ENCODE measurements at places on chromosomes 6 and 20.

DNA sequence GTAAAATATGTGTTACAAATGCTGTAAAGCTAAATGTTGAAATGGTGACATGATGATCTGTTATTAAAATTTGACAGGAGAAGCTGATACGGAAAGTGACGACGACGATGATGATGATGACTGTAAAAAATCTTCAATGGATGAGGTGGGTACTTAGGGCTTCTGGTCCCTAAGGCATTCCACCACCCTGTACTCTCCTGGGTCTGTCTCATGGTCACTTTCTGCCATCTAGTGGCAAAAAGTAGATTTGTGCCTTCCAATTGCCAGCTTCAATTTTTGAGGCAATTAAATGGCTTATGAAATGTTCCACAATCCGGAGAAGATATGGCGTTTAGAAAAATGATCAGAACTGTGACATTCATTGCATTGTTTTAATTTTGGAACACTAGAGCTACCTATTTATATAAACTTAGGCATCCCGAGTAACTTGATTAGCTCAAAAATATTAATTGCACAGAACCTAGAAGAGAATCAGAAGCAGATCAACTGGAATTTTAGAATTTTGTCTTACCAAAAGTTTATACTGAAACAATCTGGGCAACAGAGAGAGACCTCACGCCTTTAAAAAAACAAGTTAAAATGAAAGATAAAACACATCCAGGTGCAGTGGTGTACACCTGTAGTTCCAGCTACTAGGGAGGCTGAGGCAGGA is 346.5 kb upstream of the PLCB4 start:
- no peak for DNase-seq

GRCh38 chr6:54248319-54248718 is 59.9 kb upstream of the TINAG start:
- DNase-seq = no peak

DNA sequence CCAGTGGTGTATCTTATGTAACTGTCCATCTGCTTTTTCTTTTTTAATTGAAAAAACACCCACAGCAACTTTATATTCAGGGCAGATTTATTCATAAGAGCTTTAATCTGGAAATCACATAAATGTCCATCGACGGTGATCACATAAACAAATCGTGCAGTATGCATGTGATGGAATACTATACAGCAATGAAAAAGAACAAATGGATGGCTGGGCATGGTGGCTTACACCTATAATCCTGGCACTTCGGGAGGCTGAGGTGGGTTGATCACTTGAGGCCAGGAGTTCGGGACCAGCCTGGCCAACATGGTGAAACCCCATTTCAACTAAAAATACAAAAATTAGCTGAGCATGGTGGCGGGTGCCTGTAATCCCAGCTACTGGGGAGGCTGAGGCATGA is 39.1 kb downstream of the VSTM2L start:
- no peak for DNase-seq

DNA sequence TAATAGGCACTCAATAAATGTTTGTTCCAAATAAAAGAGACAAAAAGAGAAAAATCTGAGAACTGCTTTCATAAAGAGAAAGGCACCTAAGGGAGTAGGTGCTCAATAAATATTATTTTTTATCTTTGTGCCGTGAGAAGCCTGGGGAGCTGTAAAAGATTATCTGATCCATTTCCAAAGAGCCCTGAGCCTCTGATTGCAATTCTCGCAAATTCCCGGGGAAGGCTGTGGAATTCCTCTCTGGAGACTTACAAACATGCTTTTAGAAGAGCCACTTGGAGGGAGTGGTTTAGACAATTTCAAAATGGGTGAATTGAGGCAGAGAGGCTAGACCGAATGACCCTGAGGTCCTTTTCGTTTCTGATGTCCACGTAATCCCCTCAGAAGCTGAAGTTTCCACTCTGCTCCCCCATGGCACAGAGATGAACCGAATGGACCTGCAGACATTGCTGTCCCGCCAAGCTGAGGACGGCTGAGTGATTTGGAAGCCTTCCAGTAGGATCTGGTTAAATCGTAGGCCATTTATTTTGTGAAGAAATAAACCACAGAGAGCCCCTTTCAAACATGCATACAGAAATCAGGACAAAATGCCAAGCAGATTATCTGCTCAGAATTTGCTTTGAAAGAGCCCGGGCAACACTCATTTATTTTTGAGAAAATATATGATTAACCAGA is 77.8 kb downstream of the PKHD1 start:
- no peak for DNase-seq

DNA sequence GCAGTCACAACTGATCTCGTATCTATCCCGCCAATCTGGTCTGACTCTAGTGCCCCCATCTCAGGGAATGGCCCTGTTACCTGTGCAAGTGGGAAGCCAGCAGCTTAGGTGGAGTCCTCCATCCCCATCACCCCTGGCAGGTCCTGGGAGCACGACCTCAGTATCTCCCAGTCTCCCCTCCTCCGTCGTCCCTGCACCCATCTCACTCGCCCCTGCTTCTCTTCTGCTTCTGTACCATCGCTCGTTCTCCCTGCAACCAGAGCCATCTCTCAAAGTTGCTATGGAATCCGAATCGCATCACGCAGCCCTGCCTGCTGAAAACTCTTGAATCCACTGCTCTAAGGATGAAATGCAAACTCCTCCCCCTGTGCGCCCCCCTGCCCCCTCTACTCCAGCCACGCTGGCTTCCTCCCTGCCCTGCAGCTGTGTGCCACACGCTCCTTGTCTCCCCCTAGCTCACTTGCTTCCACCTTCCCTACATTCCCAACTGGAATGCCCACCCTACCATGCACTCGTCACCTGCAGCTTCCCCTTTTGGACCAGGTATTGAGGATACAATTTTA is 64.0 kb upstream of the PTGIS start:
- no peak for DNase-seq

GRCh38 chr6:42961020-42961470 is 491 bp downstream of the GNMT start:
- DNase-seq = no peak

DNA sequence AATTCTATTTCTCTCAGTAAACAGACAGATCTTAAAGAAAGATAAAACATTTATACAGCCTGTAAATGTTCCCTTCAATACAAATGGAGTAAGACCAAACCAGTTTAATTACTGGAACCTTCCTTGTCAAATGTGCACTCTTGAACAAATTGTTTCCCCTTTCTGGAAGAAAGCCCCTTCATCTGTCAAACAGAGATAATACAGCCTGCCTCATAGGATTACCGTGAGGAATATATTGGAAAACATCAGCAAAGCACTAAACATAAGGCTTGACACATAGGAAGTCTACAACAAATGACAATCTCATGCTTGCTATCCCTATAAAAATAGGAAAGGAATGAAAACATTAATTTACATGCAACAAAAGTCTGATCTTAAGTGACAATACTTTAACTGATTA is 173.8 kb downstream of the PTPRK start:
- DNase-seq = no peak

DNA sequence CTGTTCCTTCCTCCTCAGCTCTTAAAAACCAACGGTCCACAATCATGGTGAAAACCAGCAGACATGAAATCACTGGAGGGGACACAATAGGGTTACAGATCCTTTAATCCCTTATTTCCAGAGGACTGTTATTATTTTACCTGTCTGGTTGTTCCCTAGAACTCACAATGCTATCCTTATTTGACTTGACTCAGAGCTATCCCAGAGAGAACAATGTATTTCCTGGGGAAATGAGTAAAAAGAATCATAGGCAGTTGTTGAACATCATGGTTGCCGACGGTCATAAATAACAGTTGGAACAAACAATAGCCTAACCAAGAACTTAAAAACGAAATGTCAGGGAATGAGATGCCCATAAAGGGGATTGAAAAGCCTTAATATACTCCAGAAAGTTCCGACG is 9.3 kb downstream of the OR2H1 start:
- no peak for DNase-seq

GRCh38 chr20:5788385-5788895 is 38.2 kb downstream of the SHLD1 start:
- DNase-seq = peak; percentile 50

GRCh38 chr6:42137194-42137753 is 5.1 kb downstream of the C6orf132 start:
- DNase-seq = no peak

DNA sequence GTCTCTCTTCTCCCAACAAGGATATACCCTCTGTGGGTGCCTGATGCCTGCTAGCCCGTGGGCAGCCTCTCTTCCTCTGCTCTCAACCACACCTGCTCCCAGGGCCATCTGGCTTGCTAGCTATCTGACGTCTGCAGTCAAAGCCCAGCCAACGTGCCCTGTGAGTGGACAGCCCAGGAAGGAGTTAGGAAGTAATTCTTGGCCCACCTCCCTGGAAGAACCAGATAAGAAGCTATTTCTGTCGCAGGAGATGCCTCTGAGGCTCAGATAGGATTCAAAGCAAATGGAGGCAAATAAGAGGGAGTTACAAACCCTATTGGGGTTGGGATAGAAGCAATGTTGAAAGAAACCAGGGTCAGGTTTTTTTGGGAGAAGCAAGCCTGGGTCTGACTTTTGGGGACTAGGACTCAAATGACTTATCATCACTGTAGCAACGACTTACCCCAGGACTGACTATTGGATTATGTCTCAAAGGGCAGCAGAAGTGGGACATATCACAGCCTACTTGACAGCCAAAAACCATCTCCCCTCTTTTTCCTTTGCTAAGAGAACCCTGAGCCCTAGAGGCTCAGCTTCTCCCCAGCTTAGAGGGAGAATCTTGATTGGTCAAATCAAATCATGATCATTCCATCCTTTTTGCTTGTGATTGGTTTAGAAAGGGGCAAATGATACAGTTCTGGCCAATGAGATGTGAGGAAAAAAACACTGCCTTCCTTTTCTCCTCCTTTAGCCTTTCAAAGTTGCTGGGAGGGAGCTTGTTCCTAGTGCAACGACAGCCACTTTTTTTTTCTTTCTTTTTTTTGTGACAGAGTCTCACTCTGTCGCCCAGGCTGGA is 18.0 kb upstream of the CDK5RAP1 start:
- DNase-seq = no peak

- no peak for DNase-seq
Measured at GRCh38 chr6:7165002-7165889, 57.5 kb downstream of the RREB1 start.

GRCh38 chr20:59042151-59042795 is at the start of gene PRELID3B:
Gene PRELID3B, minus strand, starts transcription at chr20:59042786. Its CDS starts 56 bp downstream, at chr20:59042730.
- no peak for DNase-seq

DNA sequence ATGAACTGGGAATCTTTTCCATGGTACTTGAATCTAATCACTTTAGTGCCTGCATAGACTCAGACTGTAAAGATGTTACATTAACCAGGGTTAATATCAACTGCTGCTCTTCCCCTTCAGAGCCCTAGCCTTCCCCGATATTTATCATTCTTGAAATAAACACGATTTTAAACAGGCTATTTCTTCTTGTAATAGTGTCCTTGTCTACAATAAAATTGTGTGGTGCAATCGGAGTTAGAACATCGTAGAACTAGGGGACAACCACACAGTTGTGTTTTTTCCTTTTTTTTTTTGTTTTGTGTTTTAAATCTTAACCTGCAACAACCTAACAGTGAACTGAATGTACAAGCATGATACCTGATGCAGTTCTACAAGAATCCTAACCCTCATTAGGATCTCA is 4.5 kb downstream of the GJA1 start:
- DNase-seq = no peak

DNA sequence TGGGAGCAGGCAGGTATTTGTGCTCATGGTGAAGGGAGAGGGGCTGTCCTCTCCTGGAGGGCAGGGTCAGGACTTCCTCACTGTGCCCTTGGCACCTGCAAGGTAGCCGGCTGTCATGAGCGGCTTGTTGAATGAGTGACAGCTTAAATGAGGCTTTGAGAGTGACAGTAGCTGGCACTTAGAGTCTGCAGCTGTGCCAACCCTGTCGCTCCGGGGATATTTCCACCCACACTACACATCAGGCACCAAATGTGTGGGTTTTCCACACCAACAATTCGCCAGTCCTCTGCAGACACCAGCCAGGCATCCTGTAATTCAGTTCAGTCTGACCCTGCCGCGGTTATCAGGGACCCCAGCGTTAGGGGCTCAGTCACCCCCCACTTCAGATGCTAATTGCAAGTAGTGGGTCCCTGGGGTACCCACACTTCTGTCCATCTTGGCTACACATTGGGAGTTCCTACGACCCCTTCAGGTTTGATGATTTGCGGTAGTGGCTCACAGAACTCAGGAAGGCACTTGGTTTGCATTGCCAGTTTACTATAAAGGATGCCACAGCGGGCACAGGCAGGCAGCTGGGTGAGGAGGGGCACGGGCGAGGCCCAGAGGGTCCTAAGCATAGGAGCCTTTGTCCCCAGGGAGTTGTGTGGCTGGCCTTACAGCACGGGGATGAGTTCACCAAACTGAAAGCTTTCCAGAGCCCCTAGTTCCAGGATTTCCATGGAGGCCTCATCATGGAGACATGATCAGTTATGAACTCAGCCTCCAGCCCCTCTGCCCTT is 9.1 kb downstream of the MTG2 start:
- no peak for DNase-seq

- DNase-seq = no peak
Measured at GRCh38 chr20:4802527-4802926, 80.8 kb downstream of the PRND start.

- no peak for DNase-seq
Measured at GRCh38 chr6:52577778-52578463, 1.1 kb upstream of the TRAM2 start.

GRCh38 chr20:52031563-52032303 is 159.8 kb downstream of the ZFP64 start:
- DNase-seq = no peak

- DNase-seq = no peak
Measured at GRCh38 chr6:7153789-7154188, 46.0 kb downstream of the RREB1 start.

GRCh38 chr20:57451795-57452661 is 60.8 kb downstream of the RBM38 start:
- DNase-seq = no peak

DNA sequence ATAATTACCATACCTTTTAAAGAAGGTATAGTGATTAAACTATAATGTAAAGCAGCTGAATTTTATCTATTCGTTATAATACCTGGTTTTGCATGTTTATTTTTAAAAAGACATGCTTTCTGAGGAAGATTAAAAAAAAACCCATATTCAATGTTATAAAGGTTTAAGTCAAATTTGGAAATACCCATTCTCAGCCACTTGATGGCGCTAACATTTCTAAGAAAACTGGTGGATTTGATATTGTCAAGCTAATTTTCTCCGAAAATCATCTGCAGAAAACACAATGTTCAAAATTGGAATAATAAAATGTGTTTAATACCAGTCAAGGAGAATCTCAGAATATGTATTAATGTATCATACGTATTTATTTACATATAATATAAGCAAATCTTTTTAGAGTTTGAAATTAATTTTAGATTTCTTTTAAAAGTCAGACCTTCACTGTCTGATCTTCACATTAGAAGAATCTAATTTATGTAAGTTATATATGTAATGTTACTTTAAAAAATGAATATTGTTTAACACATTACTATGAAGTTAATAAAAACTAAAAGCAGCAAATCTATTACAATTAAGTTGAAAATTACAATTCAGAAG is 35.0 kb downstream of the SHPRH start:
- DNase-seq = no peak

DNA sequence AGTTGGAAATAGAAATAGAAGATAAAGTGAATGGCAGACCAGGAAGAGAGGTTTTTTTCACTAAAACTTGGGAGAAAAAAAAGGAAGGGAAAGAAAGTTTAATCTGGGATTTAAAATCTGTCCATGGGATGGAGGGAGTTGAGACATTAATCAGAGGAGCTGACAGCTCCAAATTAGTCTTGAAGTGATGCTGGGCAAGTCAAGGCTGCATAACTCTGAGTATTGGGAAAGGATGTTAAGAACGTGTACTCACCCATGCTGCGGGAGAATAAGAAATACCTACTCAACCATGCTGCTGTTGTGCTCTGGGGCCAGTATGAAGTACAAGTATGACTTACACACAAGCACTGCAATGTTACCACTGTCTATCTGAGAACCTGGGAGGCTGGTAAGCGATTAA is 47.5 kb downstream of the SNRNP48 start:
- no peak for DNase-seq

- no peak for DNase-seq
Measured at GRCh38 chr6:36873612-36874442, 776 bp downstream of the PPIL1 start.
